Articular chondrocyte of knee joint (primary cell): ENCODE measurements at places on chromosomes 6 and 20. TPM values are rescaled to one million over a fixed set of nuclear protein-coding genes. Genes with fewer than 3 reads are reported as not detected.

Gene SLC35D3
- not detected in 2 replicates for total RNA-seq

Gene E2F3
- total RNA-seq, result 7.4 and 9.1 TPM in 2 replicates

Gene ID1
- 154 and 364 TPM in 2 replicates for total RNA-seq

Gene TAGAP
- 0.11 TPM in 1 of 2 replicates, not detected in the other for total RNA-seq

Gene IL20RA
- total RNA-seq, result 0.26 and 0.43 TPM in 2 replicates

Gene DUSP15
- 1.5 and 1.6 TPM in 2 replicates for total RNA-seq

Gene HCK
- total RNA-seq, result 0.11 TPM in 1 of 2 replicates, not detected in the other

Gene GDAP1L1
- total RNA-seq, result 0.13 and 0.22 TPM in 2 replicates

Gene SIRPB2
- total RNA-seq, result not detected in 2 replicates

Gene CTSA
- 116 and 145 TPM in 2 replicates for total RNA-seq

Gene COL19A1
- total RNA-seq, result under 0.01 TPM in 1 of 2 replicates, not detected in the other

Gene LPA
- total RNA-seq, result not detected in 2 replicates
